ENCODE measurements at places on chromosomes 7 and 10.
A peak's percentile ranks its signal among the peaks of the same experiment; 100 is the strongest.

- peak; percentile 42 for DNase-seq
Observed at GRCh38 chr7:114086914-114087652, 168.3 kb upstream of the PPP1R3A start.

GRCh38 chr10:64397125-64397524 lies 875.9 kb downstream of the REEP3 start:
- DNase-seq, result no peak

GRCh38 chr7:132825222-132825621 lies 249.0 kb upstream of the PLXNA4 start:
- DNase-seq, result no peak

DNA sequence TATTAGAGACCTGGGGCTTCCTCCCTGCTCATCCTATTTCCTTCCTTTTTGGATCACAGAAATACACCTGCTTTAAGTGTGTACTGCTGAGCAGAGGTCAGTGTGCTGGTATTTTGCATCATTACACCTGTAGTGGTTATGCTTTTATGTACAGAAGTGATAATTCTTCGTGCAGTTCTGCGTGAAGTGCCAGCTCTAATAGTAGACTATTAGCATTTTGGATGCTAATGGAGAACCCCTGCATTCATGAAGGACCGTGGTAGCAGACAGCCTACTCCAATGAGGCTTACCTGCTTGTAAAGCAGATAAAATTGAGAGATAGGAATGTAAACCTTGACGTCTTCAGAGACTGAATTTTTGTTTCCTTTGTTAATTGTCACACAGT lies 114.3 kb downstream of the CDK14 start:
- no peak for DNase-seq

DNA sequence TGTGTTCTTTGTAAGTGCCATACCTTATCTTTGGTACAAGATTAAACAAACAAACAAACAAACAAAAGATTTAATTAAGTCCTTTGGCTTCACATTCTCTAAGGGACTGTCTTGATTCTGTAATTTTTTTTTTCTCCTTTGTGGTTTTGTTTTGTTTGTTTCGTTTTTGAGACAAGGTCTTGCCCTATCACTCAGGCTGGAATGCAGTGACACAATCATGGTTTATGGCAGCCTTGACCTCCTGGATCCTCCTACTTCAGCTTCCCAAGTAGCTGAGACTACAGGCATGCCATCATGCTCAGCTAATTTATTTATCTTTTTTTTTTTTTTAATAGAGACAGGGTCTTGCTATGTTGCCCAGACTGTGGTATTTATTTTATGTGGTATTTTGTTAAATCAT lies 165.8 kb downstream of the LRRC4 start:
- DNase-seq, result no peak

DNA sequence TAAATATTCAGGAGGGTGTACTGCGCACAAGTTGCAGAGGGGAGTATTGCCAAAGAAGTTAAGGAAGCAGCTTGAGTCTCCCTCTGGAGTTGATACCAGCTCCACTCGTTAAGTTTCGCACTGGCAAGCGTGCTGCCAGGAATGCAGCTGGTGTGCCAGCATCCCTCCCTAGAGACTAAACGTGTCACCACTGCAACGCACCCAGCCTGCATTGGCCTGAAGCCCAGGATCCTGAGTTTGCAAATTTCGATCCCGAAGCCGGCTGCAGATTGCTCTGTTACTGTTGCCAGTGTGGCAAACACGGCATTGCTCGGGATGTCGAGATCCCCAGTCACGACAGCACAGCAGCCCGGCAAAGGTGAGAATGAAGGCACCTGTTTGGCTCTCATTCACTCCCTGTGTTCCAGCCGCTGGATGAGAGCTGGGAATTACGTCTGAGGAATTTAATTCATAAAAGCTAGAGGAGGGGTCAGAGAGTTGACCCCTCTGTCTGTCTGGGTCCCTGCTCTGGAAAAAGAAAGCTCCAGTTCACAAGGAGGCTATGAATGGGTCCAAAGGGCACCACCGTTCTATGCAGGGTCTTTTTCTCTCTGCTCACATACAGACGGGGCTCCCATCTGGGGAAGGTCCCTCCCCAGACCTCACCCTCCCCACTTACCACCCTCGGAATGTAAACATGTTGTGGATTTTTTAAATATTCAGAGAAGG lies 61.0 kb downstream of the NRP1 start:
- peak; percentile 78 for DNase-seq

GRCh38 chr7:108308903-108309302 lies 147.3 kb downstream of the NRCAM start:
- no peak for DNase-seq

DNA sequence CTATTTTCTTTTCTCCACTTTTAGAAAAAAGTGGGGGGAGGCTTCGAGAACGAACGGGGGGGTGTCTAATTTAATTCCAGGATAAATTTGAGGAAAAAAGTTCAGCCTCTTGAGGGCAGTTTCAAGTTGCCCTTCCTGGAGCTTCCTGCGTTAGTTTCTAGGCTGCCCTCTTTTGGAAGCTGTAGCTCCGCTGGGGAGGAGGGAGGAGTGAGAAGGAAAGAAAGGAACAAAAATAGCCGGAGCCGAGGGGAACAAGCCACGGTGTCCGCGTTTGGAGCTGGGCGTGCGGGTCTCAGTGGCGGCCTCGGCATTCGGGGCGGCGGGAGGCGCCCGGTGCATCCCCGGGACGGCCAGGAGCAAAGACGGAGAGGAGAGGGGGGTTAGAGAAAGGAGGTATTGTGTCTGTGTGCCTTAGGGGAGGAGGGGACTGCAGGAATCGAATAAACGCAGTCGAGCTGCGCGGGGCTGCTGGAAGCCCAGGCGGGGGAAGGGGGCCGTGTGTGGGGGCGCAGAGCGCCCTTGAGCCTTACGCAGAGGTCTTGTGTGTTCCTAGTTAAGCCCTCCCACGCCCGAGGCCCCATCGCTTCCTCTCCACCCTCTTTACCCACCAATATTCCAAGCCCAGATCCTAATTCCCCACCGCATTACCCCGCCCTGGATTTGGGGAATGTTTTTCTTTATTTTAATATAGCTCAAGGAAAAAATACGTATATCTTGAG lies 2.0 kb upstream of the TNRC18 start:
- peak; percentile 69 for DNase-seq

GRCh38 chr10:45461034-45461433 lies 87.0 kb downstream of the ALOX5 start:
- DNase-seq, result peak; percentile 49

- DNase-seq, result no peak
Observed at GRCh38 chr10:23686722-23687121, 247.8 kb downstream of the OTUD1 start.

- DNase-seq, result no peak
Observed at GRCh38 chr7:122350701-122351100, 46.2 kb upstream of the FEZF1 start.

DNA sequence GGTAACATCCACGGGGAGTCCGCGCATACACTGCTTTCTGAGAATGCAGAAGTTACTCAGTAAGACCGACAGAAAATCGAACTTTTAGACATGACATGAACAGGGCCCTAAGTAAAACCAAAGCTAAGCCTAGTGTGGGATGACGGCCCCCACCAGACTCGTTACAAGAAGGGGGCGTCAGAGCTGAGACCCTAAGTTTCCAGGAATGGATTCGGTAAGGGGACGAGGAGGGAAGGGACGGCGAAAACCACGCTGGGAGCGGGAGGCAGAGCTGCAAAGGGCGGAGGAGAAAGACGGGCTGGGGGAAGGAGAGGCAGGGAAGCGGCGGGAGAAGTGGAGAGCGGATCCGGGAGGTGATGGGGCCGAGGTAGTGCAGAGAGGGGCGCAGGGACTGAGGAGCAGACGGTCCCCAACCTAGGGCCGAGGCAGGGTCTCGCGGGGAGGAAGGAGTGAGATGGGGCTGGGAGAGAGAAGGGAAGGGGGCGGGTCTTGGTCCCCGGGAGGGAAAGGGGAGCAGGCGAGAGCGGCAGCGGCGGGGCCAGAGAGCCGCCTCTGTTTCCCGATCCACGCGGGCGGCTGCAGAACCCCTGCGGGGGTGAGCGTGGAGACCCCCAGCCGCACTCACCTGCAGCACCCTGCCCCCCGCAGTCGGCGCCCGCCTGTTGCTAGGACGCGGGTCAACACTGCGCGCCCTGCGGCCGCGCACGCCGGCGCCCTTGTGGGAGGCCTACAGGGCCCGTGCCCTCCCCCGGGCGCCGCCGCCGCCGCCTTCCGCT lies 513 bp downstream of the ODAD2 start:
- DNase-seq, result peak; percentile 8

- no peak for DNase-seq
Observed at GRCh38 chr10:29802171-29802570, 167.4 kb upstream of the SVIL start.

DNA sequence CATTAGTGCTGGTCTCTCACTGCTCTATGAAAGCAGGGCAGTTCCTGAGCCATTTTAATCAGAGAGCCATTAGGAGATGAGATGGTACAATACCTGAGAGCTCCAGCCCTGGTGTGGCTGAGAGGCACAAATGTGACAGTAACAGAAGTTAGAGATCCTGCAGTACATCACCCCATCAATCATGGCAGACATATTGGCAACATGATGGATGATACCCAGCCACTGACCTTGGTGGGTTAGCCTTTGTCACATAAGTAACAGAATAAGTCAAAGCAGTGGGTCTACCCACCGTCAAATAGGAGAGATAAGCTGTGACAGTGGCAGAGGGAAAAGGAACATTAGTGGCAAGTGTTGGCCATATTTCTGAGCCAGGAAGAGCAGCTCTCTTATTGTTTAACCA lies 53.3 kb upstream of the NXPH1 start:
- no peak for DNase-seq

GRCh38 chr7:55423277-55423711 lies 58.2 kb downstream of the LANCL2 start:
- no peak for DNase-seq

DNA sequence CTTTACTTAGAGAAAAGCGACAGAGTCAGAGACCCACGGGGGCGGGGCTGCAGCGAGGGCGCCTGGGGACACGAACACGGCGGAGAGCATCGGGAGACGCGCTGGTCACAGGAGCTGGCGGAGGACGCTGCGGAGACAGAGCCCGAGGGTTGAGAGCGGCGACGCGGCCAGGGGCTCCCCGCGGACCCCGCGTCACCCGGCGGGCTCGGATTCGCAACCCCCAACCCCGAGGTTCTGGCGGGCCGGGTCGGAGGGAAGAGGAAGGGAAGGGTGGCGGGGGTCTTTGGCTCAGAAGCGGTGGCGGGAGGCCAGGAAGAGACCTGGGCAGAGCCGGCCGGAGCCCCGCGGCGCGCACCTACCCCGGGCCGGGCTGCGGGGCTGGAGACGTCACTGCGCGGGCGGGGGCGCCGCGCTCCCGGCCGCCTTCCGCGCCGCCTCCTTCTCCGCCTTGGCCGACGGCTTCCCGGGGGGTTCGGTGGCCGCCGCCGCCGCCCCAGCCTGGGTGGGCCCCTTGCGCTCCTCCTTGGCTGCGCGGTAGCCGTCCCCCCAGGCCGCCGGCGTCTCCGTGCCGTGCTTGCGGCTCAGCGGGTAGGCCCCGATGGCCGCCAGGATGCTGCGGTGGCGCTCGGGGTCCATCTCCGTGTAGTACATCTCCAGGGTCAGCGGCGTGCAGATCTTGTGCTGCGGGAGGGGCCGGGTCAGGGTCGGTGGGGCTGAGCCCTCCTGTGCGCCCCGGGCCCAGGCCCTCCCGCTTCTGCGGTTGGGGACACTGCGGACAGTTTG lies 11.1 kb downstream of the CALY start:
- no peak for DNase-seq

DNA sequence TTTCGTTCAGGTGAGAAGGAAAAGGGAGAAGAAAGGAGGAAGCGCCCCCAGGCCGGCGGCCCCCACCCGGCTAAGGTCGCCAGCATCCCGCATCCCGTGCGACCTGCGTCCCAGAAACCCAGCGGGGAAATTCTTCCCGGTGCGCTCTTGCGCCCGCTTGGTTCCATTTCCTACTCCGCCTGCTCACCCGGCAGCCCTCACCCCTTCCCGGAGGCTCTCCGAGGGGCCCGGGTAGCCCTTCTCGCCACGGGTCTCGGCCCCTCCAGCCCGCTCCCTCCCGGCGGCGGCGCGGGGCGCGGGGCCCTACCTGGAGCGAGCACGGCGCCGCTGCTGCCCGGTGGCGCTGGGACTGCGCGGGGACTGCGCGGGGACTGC lies at the start of gene PRKCQ:
Gene PRKCQ, minus strand, starts transcription at position 373 of the 375 bp plus-strand sequence. CDS start 65,141 bp downstream, outside the sequence.
- DNase-seq, result peak; percentile 31

DNA sequence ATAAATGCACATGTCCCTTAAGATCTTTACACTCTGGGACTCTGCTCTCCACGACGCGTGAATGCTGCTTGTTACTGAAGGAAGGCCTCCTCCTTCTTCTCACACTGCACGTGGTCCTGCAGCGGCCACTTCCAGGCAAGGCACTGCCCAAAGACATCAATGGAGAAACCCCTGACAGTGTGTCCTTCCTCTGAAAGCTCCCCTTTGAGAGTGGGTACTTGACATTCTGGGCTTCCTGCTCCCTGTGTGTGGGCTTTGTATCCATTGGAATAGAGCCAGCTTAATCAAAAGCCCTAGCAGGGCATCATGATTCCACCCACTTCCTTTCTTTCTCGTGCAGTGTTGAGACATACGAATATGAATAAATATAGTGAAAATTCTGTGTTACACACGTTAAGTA lies 69.7 kb upstream of the STK17A start:
- DNase-seq, result no peak

GRCh38 chr10:95336702-95337101 lies 45.9 kb upstream of the PDLIM1 start:
- DNase-seq, result no peak

GRCh38 chr10:4459531-4459930 lies 366.5 kb upstream of the AKR1E2 start:
- DNase-seq, result no peak

GRCh38 chr7:44977959-44978335 lies 868 bp downstream of the MYO1G start:
- peak; percentile 37 for DNase-seq

GRCh38 chr7:19969859-19970493 lies 196.6 kb upstream of the TMEM196 start:
- DNase-seq, result no peak

GRCh38 chr7:110675383-110676103 lies 415.4 kb upstream of the LRRN3 start:
- DNase-seq, result no peak

DNA sequence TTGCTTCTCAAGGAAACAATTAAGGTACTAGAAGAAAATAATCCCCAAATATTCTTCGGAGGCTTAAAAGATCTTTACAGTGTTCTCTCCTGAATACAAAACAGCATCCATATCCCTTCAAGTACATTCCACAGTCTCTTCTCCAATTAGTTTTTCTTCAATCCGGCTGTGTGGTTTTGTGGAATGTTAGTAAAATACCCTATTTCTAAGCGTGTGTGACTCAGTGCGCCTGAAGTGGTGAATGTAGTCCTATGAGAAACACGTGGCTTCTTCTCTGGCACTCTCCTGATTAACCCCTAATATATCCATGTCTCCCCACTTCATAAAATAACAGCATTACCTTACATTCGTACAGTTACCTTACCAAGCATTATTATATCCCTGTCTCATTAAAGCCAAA lies 570.2 kb downstream of the ARL4A start:
- DNase-seq, result no peak

- DNase-seq, result no peak
Observed at GRCh38 chr7:70944516-70944915, 187.4 kb upstream of the GALNT17 start.

- no peak for DNase-seq
Observed at GRCh38 chr7:24864214-24864817, 107.1 kb upstream of the GSDME start.

All from transverse colon (tissue), 4 donors.